Lower lobe of right lung (tissue), 2 donors: ENCODE measurements at places on chromosomes 3 and 15. TPM values are rescaled to one million over a fixed set of nuclear protein-coding genes. Genes with fewer than 3 reads are reported as not detected.

The TNIK gene
- total RNA-seq, result 29.3 TPM

- no peak for DNase-seq
Measured at GRCh38 chr3:30347679-30348216, 258.7 kb upstream of the TGFBR2 start.

GRCh38 chr3:140093742-140094141 lies 158.8 kb downstream of the CLSTN2 start:
- DNase-seq, result no peak

DNA sequence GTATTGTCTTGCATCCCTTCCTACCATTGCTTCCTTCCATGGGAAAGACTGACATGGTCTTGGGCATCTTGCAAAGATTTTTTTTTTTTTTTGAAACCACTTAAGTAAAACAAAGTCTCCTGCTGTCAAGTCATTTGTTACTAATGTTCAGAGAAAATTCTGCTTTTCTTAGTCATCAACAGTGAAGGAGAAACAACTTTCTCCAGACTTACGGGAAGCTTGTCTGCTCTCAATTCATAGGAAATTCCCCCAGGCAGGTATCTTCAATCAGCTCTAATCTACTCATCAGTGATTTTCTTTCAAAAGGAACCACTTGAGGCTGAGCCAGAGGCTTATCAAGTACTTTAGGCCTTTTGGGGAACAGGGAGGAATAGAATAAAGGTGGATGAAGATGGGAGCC lies 15.9 kb upstream of the DRD3 start:
- no peak for DNase-seq

- DNase-seq, result no peak
Measured at GRCh38 chr3:44993471-44994205, 17.6 kb downstream of the EXOSC7 start.

DNA sequence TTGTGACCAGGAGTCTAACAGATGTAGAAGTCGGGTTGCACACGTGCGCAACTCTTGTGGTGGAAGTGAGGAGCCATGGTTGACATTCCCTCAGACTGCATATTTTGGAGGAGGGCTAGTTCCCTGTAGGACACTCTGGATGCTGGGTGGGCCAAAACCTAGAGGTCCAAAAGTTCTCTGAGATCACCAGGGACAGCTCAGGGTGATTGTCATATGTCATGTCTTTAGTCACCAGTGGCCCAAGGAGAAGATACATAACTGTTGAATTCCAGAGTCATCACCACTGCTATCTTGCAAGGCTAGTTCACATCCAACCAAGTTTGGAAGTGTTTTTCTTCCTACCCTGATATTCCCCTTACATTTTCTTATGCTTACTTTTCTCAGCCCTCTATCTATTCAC lies 95.2 kb upstream of the C3orf80 start:
- no peak for DNase-seq

The NAA80 gene
- 9.3 TPM for total RNA-seq

DNA sequence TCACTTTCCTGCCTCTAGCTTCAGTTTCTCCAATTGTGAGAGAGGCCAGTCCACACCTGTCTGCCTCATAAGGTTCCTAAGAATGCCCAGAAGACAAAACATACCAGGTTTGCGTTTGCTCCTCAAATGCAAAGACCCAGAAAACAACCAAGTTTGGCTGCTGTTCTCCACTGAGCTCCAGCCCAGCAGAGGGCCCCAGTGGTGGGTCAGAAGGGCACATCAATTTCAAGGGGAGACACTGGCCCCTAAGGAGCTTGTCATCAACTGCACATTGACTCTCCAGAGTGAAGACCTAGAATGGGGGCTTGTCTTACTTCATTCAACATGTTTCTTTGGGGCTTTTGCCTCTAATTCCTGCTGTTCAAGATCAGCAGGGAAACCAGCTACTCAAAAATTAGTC lies 127.9 kb upstream of the SLC6A11 start:
- DNase-seq, result no peak
